A549 (cell line): ENCODE measurements at places on chromosomes 1 and 21.

GRCh38 chr1:110674337-110675059, at the start of gene KCNA3:
KCNA3 (minus strand) TSS chr1:110674940; CDS start chr1:110674809, 131 bp downstream.
- no peak for DNase-seq

GRCh38 chr1:201184307-201185122, 6.1 kb upstream of the IGFN1 start:
- peak; percentile 54 for DNase-seq

GRCh38 chr1:161193561-161194235, 5.2 kb downstream of the ADAMTS4 start:
- no peak for DNase-seq

- DNase-seq = no peak
These were observed 29.4 kb downstream of the FOXJ3 start for GRCh38 chr1:42305639-42306038.

DNA sequence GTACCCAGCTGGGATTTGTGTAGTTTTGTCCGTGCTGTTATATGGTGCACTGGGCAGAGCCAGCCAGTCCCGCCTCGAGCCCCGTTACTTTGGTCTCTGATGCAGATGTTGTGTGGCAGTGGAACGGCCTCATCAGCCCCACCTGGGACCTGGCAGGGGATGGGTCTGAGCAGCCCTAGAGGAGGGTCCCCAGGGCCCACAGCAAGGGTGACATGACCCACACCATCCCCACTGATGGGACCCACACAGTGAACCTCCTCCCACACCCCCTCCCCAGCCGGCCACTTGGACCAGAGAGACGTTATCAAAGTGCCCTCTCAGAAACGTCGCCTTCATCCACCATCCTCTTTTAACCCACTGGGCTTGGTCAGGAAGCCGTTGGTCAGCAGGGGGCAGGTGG, 42.0 kb upstream of the PCBP3 start:
- DNase-seq = no peak

GRCh38 chr1:157844089-157844830, 2.7 kb upstream of the CD5L start:
- no peak for DNase-seq

DNA sequence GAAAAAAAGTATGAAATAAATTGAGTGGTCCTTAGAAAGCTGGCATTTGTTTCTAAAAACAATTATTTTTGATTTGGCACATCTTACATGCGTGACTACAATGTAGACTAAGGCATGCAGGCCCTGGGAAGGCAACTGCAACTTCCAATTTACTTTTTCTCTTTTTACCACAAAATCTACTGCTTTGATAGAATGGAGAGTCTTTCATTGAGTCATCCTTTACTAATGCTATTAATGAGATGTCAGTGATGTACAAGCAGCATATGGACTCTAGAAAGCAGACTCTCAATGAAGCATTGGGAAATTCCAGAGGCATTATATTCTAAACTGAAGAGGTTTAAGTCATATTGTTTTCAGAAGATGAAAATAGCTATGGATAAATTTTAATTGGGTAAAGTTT, 29.6 kb upstream of the PRRX1 start:
- DNase-seq = no peak
